ENCODE measurements at places on chromosomes 5 and 9. TPM values are rescaled to one million over a fixed set of nuclear protein-coding genes. Genes with fewer than 3 reads are reported as not detected.

TMC1 gene
- 2.9 TPM for total RNA-seq

MCTP1 gene
- total RNA-seq: 30.8 TPM

SLC34A3 gene
- not detected for total RNA-seq

DNA sequence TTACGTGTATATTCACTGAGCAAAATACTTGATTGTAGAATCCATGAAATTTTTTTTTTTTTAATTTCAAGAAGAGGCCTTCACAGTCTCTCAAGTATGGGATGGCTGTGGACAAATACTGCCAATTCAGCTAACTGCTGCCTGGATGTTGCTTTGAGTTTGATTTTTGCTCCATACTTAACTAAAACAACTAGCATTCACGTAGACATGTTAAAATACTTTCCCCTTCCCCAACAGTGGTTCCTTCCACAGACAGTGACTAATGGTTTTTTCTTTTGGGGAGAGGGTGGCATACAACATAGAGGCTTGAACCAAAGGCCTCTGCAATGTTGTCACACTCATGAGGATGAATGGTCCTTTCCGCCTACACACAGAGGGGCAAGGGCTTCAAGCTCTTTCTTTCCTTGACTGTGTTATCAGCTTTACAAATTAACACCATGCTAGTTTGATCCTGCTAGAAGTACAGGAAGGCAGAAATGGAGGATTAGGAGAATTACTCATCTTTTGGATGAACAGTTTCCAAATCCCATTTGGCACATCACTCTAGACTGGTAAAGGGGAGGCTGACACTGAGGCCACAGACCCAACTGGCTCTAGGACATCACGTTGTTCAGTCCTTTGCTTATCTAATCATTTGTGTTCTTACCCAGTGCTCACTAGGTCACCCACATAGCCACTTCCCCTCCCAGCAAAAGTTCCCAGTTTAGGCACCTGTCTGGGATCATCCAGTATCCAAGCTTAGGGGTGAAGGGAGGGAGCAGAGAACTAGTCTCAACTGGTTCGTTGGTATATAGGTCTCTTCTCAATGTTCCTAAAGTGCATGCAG, 1.8 kb upstream of the LEAP2 start:
- peaks cover 1% of the 10 kb centered on the region for H3K36me3 ChIP-seq
- no peak overlapping the region for H3K27ac ChIP-seq
- H3K4me1 ChIP-seq: no peaks in the 10 kb centered on the region
- DNase-seq: no peak
- H3K27me3 ChIP-seq: no peaks in the 10 kb centered on the region

DNA sequence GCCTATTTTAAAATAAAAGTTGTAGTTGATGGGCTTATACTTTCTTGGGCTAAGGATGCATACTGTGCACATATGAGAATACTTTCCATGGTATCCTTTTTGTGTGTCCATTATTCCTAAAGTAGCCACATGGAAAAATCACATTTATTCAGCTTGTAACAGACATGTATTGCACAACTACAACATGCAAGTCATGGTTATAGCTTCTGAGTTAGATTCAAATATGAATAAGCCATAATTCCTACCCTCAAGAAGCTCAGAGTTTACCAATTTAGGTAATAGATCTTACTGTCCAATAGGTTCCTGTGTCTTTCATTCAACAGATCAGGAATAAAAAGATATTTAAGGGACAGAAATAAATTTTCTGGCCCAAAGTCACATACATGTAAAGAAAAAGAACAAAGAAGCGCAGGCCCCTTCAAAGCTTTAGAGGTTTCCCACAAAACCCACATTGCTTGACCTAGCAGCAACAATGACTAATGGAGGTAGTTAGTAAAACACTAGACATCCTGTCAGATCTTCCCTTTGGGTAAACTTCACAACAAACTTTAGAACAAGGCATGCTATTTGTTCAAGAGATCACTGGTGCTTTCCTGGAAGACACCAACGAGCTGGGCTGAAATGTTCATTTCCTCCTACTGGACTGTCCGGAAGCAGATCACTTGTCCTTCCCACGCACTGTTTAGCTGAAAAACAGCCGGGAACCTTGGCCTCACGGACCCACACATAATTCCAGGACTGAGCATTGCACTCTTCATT, 78.4 kb upstream of the ITGA1 start:
- H3K4me3 ChIP-seq: no peak overlapping the region
- no peaks in the 10 kb centered on the region for H3K36me3 ChIP-seq
- H3K27ac ChIP-seq: no peak overlapping the region
